ENCODE measurements at places on chromosomes 3 and 15. TPM values are rescaled to one million over a fixed set of nuclear protein-coding genes. Genes with fewer than 3 reads are reported as not detected.
A peak's percentile ranks its signal among the peaks of the same experiment; 100 is the strongest.

RASGRP1 gene
- total RNA-seq = not detected

DNA sequence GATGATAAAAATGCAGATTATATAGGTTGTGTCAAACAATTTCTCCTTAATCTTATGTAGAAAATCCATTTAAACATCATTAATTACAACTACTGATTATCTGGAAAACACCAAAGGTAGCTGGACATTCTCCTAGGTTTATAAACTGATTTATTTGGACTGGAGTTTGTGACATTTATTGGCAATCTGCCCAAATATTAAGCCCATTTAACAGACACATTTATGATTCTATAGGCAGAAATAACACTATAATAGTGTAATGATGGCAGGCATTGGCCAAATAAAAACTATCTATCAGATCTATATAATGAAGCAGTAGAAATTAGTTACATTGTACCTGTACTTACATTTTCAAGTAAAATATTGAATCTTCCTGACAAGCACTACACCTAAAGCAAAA, 117.8 kb downstream of the TFDP2 start:
- no peak for DNase-seq
- no peak overlapping the region for H3K4me3 ChIP-seq
- peaks cover 10% of the 10 kb centered on the region for H3K4me1 ChIP-seq
- no peaks in the 10 kb centered on the region for H3K27me3 ChIP-seq

AGBL1 gene
- not detected for total RNA-seq

DNA sequence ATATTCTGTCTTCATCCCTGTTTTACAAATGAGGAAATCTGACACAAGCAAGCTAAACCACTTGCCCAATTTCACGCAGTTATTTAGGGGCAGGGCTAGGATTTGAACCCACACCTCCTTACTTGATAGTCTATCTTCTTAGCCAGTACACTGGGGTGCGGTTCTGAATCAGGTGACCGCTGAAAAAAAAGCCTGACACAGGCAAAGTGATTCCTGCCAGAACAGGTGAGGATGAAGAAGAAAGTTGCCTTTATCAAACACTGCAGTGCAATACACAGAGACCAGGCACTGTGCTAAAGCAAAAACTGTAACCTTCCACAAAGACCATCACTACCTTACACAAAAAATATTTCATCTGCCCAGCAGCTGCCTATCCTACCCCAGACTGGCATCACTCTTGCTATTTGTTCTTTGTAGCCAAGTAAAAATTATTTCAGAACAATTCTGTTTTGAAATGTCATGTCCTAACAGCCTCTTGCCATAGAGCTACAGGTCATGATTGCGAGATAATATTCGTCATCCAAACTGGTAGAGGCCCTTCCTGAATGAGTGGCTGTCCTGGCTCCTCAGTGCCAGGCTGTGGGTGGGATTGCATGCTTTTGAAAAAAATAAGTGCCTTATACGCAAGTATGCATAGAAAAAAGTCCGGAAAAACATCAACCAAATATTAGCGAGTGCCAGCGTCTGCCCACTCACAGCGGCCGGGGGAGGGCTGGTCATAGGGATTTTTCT, 142.3 kb upstream of the TPM1 start:
- peak overlapping the region; percentile 44 for H3K4me3 ChIP-seq
- H3K27ac ChIP-seq = peak overlapping the region; percentile 90
- H3K36me3 ChIP-seq = peaks cover 7% of the 10 kb centered on the region
- no peaks in the 10 kb centered on the region for H3K27me3 ChIP-seq
- H3K4me1 ChIP-seq = peaks cover 58% of the 10 kb centered on the region
- peak; percentile 97 for DNase-seq

- H3K4me1 ChIP-seq = peaks cover 26% of the 10 kb centered on the region
- H3K36me3 ChIP-seq = peaks cover 17% of the 10 kb centered on the region
- H3K27ac ChIP-seq = peak overlapping the region; percentile 95
- no peak for DNase-seq
- H3K27me3 ChIP-seq = no peaks in the 10 kb centered on the region
These were observed 494 bp upstream of the NISCH start for GRCh38 chr3:52454938-52455282.

DNA sequence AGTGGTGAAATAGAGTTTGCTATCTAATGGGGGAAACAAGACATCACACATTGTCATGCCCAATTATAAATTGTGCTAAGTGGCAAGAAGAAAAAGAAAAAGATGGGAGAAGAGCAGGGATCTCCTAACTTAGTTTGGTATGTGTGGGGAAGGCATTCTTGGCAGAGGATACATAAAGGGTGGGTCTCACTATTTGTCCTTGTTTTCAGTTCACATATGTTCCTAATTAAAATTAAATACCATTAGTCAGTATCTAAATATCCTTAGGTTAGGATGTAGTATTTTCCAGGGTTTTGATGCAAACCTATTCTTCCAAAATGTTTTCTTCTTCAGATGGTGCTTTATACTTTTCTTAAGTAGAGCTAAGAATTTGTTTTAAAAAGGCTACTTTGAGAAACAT, 173.7 kb downstream of the B3GALNT1 start:
- no peak for DNase-seq
- H3K27ac ChIP-seq = no peak overlapping the region
- no peaks in the 10 kb centered on the region for H3K27me3 ChIP-seq
- no peaks in the 10 kb centered on the region for H3K4me1 ChIP-seq

DNA sequence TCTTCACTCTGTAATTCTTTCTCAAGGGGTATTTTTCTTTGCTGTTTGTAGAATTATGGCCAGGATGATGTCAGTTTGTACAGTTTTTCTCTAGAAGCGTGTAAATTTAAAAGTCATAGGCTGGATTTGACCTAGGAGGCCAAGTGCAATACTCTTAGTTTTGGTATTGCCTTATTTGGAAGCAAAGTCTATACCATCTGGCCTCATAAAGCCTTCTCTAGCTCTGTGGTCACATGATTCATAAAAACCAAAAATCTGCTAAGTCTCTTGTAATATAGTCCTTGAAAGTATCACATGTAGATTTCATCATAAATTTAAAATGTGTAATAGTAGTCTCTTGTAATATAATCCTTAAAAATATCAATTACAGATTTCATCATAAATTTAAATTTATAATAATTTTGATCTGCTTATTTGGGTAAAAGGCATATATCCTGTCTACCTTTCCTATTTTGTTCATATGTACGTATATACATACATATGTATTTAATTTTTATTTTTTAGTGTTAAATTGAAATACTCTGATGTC, 25.6 kb downstream of the TEX9 start:
- no peak for DNase-seq
- no peaks in the 10 kb centered on the region for H3K27me3 ChIP-seq
- no peaks in the 10 kb centered on the region for H3K4me1 ChIP-seq
- no peaks in the 10 kb centered on the region for H3K36me3 ChIP-seq
- H3K27ac ChIP-seq = no peak overlapping the region

DNA sequence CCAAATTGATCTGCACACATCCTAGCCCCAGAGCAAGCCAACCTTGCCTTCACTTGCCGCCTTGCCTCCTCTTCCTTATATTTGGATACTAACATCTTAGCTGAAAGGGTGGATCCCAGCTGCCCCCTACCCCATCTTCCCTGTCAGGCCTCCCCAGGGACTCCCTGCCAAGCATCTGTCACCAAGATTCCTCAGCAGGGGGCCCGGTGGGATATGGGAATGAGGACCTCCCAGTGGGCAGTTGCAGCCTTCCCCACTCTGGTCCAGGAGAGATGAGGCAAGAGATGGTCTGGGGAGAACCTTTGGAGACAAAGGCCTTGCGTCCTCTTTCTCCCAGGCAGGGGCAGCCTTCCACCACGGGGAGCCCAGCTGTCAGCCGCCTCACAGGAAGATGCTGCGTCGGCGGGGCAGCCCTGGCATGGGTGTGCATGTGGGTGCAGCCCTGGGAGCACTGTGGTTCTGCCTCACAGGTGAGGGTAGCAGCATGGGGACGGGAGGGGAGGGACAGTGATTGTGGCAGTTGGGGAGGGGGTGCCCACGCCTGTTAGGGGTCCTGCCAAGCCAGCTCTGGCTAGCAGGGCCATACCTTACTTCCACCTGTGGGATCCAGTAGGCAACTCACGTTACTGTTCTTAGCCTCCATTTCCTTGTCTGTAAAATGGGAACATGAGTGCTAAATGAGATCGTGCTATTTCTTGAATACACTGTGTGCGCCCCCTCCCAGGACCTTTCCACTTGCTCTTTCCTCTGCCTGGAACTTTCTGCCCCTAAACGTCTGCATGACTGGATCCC, 15.3 kb downstream of the CD276 start:
- no peaks in the 10 kb centered on the region for H3K27me3 ChIP-seq
- peaks cover 14% of the 10 kb centered on the region for H3K36me3 ChIP-seq
- no peak for DNase-seq
- H3K4me3 ChIP-seq = no peak overlapping the region
- H3K4me1 ChIP-seq = peaks cover 45% of the 10 kb centered on the region
- no peak overlapping the region for H3K27ac ChIP-seq

SNRPN gene
- 101 TPM for total RNA-seq

GRCh38 chr15:29743475-29743874, 78.8 kb downstream of the TJP1 start:
- DNase-seq = no peak
- no peak overlapping the region for H3K4me3 ChIP-seq
- peaks cover 67% of the 10 kb centered on the region for H3K36me3 ChIP-seq
- H3K27ac ChIP-seq = no peak overlapping the region
- H3K4me1 ChIP-seq = no peaks in the 10 kb centered on the region

GRCh38 chr3:157093096-157093495, 66.9 kb downstream of the CCNL1 start:
- H3K36me3 ChIP-seq = peaks cover 6% of the 10 kb centered on the region
- no peaks in the 10 kb centered on the region for H3K27me3 ChIP-seq
- peaks cover 18% of the 10 kb centered on the region for H3K4me1 ChIP-seq
- no peak overlapping the region for H3K27ac ChIP-seq
- DNase-seq = no peak

- no peaks in the 10 kb centered on the region for H3K27me3 ChIP-seq
- no peak overlapping the region for H3K4me3 ChIP-seq
- H3K36me3 ChIP-seq = peaks cover 53% of the 10 kb centered on the region
- no peaks in the 10 kb centered on the region for H3K4me1 ChIP-seq
- DNase-seq = no peak
These were observed 59.4 kb upstream of the TRIM71 start for GRCh38 chr3:32758375-32758753.

GRCh38 chr15:49238342-49238741, 68.3 kb downstream of the GALK2 start:
- no peak overlapping the region for H3K27ac ChIP-seq
- no peaks in the 10 kb centered on the region for H3K27me3 ChIP-seq
- H3K4me3 ChIP-seq = no peak overlapping the region
- peaks cover 5% of the 10 kb centered on the region for H3K4me1 ChIP-seq
- H3K36me3 ChIP-seq = peaks cover 20% of the 10 kb centered on the region

GRCh38 chr15:47506329-47507100, 210.8 kb upstream of the SEMA6D start:
- DNase-seq = peak; percentile 2
- H3K36me3 ChIP-seq = peaks cover 5% of the 10 kb centered on the region
- no peak overlapping the region for H3K4me3 ChIP-seq
- no peaks in the 10 kb centered on the region for H3K27me3 ChIP-seq
- H3K4me1 ChIP-seq = no peaks in the 10 kb centered on the region

DNA sequence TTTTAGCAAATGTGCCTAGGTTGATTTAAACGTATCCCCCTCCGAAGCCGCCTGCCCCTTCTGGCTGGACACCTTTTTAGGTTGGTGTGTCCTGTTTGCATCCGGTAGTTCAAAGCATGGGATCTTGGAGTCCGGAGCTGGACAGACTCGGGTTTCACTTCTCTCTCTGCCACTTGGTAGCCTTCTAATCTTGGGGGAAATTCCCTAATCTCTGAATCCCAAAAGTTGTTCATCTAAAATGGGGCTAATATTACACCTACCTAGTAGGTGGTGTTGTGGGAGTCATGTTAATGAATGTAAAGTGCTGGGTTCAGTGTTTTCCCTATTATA, 760 bp downstream of the FANCI start:
- H3K27me3 ChIP-seq = no peaks in the 10 kb centered on the region
- peak overlapping the region; percentile 95 for H3K4me3 ChIP-seq
- peaks cover 15% of the 10 kb centered on the region for H3K36me3 ChIP-seq
- H3K4me1 ChIP-seq = peaks cover 31% of the 10 kb centered on the region
- peak overlapping the region; percentile 93 for H3K27ac ChIP-seq
- DNase-seq = no peak

GRCh38 chr3:175199961-175200360, 340.8 kb downstream of the NAALADL2 start:
- no peak overlapping the region for H3K4me3 ChIP-seq
- H3K4me1 ChIP-seq = no peaks in the 10 kb centered on the region
- no peaks in the 10 kb centered on the region for H3K27me3 ChIP-seq
- H3K27ac ChIP-seq = no peak overlapping the region
- no peaks in the 10 kb centered on the region for H3K36me3 ChIP-seq

- H3K4me3 ChIP-seq = no peak overlapping the region
- DNase-seq = no peak
- H3K27ac ChIP-seq = peak overlapping the region; percentile 58
- H3K36me3 ChIP-seq = peaks cover 44% of the 10 kb centered on the region
- peaks cover 29% of the 10 kb centered on the region for H3K4me1 ChIP-seq
- H3K27me3 ChIP-seq = no peaks in the 10 kb centered on the region
These were observed 8.8 kb downstream of the NUSAP1 start for GRCh38 chr15:41341519-41341918.

HES1 gene
- 37.8 TPM for total RNA-seq

- H3K36me3 ChIP-seq = no peaks in the 10 kb centered on the region
- no peak overlapping the region for H3K4me3 ChIP-seq
- peak overlapping the region; percentile 28 for H3K27ac ChIP-seq
- peak; percentile 77 for DNase-seq
- H3K4me1 ChIP-seq = peaks cover 42% of the 10 kb centered on the region
These were observed 36.4 kb upstream of the BNC1 start for GRCh38 chr15:83320844-83321243.

- no peaks in the 10 kb centered on the region for H3K27me3 ChIP-seq
- DNase-seq = peak; percentile 91
- peaks cover 43% of the 10 kb centered on the region for H3K36me3 ChIP-seq
- H3K4me1 ChIP-seq = peaks cover 42% of the 10 kb centered on the region
- H3K4me3 ChIP-seq = no peak overlapping the region
These were observed 11.0 kb downstream of the TEX264 start for GRCh38 chr3:51682079-51682478.

DNA sequence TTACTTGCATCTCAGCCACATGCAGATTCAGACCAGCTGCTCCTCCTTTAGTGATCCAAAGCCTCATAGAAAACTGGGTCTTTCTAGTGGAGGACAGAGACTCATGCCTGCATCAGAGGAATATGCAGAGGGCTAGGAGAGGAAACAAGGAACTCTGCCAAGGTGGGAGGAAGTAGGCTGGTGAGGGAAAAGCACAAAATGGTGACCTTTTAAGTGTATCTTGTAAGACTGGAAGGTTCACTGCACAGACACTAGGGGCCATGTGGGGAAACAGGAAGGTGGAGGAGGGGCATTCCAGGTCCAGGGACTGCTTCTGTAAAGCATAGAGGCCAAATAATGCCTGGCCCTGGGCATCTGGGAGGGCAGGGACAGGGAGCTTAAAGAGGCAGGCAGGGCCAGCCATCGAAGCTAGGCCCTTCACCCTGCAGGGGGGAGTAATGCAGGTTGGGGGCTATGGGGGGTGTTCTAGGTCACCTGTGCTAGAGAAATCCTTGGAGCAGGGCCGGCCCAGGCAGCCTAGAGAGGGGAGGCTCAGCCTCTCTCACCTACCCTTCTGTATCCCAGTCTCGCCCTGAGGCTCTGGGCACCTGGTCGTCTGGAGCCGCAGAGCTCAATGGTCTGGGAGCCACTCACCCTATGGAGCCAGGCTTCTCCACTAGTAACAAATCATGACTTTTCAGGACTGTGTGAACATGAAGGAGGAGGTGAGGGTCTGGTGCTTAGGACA, 117.7 kb downstream of the DNAJB8 start:
- H3K27ac ChIP-seq = no peak overlapping the region
- no peak for DNase-seq
- H3K4me3 ChIP-seq = no peak overlapping the region

GRCh38 chr3:140447136-140447535, 230.7 kb upstream of the TRIM42 start:
- H3K36me3 ChIP-seq = no peaks in the 10 kb centered on the region
- no peak overlapping the region for H3K27ac ChIP-seq
- no peak for DNase-seq
- peaks cover 20% of the 10 kb centered on the region for H3K4me1 ChIP-seq
- no peaks in the 10 kb centered on the region for H3K27me3 ChIP-seq

SLC15A2 gene
- total RNA-seq = 0.79 TPM

Measured in MCF 10A (cell line).